ENCODE measurements at places on chromosomes 11 and 22.

DNA sequence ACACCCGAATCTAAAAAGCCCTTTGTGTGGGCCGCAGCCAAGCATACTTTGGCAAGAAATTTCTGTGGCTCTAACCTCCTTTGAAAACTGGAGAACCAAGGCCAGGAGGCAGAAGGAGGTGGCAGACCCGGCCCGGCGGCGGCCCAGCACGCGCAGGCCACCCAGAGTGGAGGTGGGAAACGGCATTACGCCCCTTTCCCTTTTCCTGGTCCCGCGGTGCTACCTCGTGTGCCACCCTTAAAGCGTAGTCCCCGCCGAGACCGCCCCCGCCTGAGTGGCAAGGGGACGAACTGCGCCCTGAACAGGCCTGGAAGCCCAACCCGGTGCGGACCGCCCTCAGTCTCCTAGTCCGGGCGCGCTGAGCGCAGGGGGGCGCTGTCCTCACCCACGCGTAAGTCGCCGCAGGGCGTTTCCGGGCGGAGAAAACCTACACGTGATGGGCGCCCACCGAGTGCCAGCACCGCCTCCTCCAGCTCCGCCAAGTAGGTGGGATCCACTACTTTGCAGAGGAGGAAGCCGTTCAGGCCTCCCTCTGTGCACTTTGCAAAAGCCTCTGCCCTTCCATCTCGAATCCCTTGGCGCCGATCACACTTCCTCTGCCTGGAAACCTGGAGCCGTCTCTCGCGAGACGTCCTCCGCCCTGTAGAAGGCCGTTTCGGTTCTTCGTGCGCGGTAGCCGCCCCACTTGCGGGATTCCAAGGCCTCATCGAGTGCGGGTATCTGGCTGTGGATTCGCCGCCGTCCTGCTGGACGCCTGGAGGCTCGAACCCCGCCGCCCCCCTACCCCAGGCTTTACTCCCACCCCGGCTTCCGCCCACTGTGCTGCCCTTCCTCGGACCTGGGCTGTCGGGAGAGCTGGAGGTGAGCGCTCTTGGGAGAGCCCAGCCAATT is at the start of gene ACCS:
Gene ACCS (plus strand): TSS at position 430 of the 891 bp plus-strand sequence. CDS start 1,358 bp downstream, outside the sequence.
- peak; percentile 79 for DNase-seq

- DNase-seq = peak; percentile 55
These were observed 16.6 kb downstream of the IL10RA start for GRCh38 chr11:118002541-118003423.

DNA sequence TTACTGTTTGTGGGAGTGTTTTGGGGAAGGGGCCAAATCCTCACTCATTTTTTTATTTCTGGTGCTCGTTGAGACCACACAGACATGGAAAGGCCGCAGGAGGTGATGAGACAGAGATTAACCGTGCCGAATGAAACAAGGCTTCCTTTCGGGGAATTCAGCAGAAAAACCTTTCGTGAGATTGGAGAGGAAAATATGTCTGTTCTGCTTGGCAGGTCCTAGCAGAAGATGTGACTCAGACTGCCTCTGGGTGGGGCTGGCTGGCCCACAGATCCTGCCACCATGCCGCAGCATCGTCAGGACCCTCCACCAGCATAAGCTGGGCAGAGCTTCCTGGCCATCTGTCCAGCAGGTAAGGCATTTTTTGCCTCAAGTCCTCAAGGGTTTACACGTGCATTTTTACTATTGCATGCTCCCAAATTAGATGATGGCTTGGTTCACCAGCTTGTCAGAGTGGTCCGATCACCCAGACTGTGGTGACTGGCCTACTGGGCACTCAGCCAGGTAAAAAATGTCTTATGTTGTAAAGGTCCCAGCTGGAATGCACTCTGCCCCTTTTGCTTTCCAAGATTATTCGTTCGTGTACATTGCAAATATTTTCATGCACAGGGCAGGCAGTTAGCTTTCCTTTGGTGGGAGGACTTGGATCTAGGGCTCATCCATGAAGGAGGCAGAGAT is 1.5 kb downstream of the DDB2 start:
- DNase-seq = peak; percentile 64

DNA sequence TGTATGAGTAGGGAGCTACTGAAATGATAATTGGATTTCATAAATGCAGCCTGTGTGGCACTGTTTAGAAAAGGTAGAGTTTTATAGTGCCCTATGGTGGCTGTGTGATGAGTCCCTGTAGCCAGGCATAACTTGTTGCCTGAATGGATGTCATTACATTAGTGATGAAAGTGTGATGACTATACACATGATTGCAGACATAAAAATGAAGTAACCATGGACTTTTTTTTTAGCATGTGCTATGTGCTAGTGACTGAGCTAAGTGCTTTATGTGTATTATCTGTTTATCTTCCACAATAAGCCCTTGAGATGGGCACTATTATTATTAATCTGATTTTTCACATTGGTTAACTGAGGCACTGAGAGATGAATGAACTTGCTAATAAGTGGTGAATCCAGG is 13.5 kb upstream of the GRAMD1B start:
- no peak for DNase-seq

GRCh38 chr11:57299150-57299737 is 25.5 kb downstream of the TNKS1BP1 start:
- DNase-seq = no peak

DNA sequence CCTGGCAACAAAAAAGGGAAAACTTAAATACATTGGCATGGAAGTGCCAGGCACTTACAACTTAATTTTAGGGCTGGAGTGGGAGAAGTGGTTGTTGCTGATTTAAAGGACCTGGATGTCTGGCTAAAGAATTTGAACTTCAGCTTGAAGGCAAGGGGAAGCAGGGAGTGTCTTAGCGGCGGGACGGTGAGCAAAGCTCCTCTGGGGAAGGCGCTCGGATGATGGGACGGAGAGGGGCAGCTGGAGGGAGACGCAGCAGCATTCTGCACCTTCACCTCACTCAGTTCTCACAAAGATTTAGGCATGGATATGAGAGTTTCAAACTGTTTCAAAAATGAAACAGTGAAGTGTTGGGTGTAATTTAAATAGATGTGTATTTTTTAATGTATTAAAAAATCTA is 967.1 kb downstream of the BRD1 start:
- DNase-seq = no peak

DNA sequence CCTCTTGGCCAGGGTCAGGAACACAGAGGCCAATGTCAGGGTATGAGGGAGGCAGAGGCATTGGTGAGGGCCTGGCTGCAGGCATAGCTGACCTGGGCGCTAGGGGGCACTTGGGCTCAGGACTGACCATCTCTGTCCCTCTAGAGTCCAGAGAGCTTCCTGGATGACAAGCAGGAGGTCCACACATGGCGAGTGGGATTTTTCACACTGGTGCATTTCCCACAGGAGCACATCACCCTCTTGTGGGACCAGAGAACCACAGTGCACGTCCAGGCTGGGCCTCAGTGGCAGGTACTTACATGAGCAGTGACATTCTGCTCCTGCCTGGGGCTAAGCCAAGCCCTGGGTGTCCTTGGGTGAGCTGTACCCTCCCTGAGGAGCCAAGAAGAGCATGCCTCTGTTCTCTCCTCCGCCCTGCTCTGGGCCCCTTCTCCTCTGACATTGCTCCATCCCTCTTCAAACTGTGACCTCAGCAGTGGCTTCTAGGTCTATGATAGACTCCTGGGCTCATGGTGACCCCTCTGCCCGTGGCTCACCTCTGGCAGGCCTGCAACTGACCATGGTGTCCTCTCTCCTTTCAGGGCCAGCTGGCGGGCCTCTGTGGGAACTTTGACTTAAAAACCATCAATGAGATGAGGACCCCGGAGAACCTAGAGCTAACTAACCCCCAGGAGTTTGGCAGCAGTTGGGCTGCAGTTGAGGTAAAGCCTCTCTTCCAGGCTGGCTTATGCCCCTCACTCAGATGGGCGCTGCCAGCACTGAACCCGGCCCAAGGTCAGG is 46.6 kb downstream of the OTOG start:
- DNase-seq = no peak

GRCh38 chr11:7578276-7578955 is 64.6 kb downstream of the PPFIBP2 start:
- DNase-seq = no peak

GRCh38 chr11:63530021-63530420 is 6.6 kb upstream of the PLAAT4 start:
- DNase-seq = no peak

- no peak for DNase-seq
These were observed 28.5 kb downstream of the COPB1 start for GRCh38 chr11:14471127-14471526.

GRCh38 chr11:10862446-10862845 is 4.6 kb upstream of the ZBED5 start:
- no peak for DNase-seq

DNA sequence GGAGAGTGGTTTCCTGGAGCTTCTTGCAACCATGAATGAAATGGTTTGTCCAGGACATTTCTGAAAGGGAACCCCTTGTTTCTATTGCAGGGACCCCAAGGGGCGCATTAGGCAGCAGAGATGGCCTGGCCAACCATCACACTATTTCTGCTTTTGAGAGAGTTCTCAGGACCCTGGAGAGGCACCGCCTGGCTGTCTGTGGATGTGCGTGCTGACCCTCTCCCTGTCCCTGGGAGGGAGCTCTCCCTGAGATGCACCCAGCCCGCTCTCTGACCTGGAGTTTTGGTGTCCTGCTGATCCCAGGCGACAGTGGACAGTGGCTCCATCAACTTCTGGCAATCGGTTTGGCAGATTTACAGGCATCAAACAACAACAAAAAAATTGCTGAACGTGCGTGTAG is 80.3 kb upstream of the SLC22A12 start:
- no peak for DNase-seq

DNA sequence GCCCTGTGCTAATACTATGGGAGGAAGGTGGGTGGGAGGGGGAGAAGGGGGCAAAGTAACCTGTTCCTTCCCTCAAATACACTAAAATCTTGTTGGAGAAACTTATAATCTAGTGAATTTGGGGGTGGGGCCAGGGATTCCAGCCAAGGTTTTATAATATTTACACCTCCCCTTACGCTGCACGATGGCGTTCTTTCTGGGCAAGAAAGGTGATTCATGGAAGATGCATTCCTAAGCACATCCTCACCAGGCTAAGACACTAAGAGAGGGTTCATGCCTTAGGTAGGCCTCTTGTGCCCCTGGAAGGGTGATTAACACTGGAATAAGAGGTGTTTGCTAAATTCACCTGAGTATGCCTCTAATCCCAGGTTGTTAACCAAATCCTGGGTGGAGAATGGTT is 82.6 kb downstream of the BARX2 start:
- no peak for DNase-seq

DNA sequence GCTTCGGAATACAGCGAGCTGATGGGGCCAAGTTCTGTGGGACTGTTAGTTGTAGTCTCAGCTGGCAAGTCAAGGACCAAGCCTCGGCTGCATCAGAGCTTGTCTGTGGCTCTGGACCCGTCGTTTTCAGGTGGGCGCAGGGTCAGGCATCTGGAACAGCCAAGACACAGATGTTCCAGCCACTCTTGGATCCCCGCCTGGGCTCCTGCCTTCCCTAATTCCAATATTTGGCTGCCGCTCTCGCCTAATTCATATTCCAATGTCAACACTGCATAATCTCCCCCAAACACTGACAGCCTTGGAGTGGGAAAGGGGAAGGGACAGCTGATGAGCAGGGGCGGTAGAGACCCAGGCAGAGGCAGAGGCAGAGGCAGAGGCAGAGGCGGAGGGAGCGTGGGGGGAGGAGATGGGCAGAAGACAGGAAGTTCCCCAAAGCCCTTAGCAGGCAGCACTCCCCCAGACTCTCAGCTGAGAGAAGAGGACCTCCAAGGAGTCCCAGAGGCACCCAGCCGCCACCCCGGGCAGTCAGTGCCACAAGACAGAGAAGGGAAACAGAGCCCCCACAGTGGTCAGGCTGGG is 49.6 kb upstream of the SLC35C1 start:
- no peak for DNase-seq

DNA sequence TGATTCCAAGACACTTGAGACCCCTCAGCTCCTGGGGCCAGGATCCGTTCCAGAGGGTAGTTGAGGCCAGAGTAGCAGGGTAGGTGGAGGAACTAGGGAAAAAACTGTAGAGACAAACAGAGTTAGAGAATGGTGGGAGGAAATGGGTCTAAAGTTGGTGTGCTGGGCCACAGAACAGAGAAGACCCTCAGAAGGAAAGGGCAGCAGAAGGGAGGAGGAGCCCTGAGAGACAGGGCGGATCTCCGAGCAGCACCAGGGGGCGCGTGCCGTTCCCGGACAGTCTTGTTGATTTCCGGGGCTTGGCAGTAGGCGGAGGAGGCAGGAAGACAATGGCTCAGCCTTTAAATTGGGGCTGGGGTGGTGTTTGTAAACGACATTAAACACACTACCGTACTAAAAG is 2.4 kb upstream of the CECR2 start:
- DNase-seq = no peak

DNA sequence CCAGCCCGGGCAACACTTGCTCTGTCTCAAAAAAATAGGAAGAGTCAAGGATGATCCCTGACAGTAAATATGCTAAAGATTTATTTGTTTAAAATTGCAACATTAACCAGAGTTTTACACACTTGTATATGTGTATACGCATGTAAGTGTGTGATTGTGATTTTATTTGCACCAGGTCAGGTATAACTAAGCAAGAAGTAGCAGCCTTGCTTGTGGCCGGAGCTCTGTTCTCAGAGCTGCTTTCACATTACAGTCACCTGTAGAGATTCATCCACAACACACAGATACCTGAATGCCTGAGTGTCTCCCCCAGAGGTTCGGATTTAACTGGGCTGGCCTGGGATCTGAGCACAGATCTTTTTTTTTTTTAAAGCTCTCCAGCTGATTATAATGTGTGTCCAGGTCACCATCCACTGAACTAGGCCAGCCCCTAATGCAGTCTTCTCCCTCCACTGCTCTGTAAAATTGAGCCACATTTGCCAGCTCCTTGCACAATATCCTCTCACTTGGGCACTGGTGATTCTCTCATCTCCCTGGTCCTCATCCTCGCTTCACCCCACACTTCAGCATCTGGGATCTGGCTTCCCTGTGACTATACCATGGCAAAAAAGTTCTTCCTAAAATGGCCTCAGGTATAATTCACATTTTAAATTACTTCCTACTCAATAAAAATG is 48.3 kb downstream of the LIF start:
- no peak for DNase-seq

DNA sequence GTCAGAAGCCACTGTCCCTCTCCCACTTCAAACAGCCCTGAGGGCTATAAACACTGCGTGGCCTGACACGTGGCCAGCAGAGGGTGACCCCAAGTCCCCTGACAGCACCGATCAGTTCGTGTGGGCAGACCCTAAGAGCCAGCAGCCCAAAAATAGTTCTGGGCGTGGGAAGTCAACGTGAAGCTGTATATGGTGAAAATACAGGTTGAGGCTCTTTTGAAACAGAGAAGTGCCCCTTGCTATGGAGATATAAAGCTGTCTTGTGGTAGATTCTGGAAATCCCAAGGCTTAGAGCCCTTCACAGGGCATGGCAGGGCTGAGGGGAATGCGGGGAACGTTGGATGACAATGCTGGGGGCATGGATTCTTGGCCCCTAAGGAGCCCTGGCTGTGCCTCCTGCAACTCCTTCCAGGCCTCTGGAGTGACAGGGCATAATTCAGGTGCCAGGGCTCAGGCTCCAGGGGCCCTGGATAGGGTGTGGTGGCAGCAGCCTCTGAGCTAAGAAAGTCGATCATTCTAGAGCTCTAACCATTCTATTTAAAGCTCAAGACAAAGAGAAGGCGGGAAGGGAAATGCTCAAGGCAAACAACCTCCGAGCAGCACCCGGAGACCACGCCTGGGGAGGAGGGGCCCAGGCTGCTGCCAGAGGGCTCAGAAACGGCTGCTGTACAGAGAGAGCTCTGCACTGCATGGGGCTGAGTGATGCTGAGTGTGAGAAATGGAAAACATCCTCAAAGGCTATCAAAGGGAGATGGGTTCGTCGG is 60.4 kb upstream of the CD5 start:
- peak; percentile 60 for DNase-seq

- no peak for DNase-seq
These were observed 114.0 kb downstream of the TBC1D22A start for GRCh38 chr22:46876357-46876934.
